ENCODE measurements at places on chromosomes 5 and 9.

DNA sequence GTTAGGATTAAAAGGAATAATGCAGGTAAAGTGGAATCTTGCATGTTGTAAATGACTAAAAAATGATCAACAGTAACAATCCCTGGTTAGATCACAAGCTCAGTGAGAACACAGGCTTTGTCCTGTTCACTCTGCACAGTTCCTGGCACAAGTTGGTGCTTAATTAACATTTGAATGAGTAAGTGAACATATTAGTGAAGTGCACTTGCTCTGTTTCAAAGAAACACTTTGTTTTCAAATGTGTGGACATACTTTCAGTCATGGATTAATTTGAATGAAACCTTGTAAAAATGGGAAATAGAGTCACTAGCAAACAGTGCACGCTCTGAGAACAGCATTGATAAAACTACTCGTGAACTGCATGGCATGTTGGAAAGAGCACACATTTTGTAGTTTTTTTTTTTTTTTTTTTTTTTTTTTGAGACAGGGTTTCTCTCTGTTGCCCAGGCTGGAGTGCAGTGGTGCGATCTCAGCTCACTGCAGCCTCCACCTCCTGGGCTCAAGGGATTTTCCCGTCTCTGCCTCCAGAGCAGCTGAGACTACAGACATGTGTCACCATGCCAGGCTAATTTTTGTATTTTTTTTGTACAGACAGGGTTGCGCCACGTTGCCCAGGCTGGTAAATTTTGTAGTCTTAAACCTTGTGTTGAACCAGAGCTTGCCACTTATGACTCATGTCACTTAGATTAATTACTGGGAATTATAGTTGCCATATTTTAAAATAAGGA, 159.9 kb downstream of the LURAP1L start:
- DNase-seq, result no peak

DNA sequence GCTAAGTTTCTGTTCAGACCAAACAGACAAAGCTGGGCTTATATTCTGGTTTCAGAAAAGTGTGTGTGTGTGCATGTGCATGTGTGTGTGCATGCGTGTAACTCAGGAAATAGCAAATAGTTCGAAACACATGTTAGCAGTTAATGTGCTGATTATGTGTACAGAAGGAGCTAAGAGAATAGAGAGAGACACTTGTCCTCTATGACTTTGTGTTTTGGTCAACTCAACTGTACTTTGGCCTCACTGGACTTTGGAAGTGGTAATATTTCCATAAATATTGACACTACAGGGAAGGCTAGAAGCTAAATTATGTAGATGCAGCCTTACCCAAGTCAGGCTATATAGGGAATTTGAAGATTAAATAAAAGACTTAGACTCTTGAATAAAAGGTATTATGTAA, 155.5 kb downstream of the RAB3C start:
- no peak for DNase-seq

DNA sequence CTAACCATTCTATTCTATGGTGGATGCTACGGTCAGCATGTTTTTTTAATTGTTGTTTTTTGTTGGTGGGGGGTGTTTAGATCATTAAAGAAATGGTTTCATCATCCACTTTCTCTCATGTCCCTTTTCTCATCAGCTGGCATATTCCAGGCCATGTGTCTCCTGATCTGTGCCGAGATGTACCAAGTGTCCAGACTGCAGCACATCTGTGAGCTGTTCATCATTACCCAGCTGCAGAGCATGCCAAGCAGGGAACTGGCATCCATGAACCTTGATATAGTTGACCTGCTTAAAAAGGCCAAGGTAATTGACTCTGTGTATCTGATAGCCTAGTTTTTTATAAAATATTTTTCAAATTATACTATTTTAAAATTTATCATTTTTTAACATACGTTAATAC, 38.9 kb downstream of the GLRX start:
- no peak for DNase-seq

DNA sequence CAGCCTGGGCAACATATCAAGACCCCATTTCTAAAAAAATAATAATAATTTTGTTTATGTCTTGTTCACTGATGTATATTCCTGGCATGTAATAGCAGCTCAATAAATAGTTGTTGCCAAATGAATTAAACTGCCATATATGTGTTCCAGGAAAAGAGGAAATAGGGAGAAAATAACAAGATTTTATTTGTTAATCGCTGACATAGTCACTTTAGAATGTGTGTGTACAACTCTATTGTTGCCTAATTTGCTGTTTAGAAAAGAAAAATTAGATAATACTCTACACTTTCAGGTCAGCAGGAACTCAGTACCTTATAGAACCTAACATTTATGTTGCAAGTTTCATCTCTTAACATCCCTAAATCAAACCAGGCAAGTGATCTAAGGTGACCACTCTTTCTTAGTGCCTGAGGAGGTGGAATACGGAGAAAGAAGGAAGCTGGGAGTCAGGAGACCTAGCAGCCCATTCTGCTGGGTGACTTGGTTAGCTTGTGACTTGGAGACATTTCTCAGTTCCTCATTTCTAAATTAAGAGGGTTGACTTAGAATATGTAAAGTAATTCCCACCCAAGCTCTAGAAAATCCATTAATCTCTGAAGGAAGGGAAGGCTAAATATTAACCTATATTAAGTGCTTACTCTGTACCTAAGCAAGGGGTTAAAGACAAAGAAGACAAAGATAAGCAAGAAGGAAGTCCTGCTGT, 110.3 kb upstream of the IQGAP2 start:
- DNase-seq, result no peak

- no peak for DNase-seq
Observed at GRCh38 chr5:87900419-87900818, 368.2 kb downstream of the TMEM161B start.

Measured in CD4-positive, alpha-beta T cell treated with Interleukin-6 for 4 hours (primary cell).